ENCODE measurements at places on chromosomes 1 and 21.

DNA sequence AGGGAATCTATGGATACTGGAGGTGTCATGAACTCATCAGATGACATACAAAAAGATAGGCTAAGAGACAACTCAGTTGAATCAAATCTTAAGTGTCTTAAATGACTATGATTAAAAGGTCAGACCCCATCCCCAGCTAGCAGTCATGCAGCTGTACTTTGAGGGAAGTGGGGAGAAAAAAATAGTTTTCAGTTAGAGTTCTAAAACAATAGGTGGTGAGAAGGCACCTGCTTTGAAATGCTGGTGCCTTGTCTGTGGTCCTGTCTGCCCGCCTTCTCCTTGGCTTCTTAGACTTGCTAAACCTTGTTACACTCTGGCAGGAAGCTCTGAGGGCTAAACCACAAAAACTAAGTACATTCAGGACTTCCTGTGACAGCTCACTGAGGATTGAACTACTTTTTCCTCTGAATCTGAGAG is 15.3 kb downstream of the CD2 start:
- no peak for DNase-seq

DNA sequence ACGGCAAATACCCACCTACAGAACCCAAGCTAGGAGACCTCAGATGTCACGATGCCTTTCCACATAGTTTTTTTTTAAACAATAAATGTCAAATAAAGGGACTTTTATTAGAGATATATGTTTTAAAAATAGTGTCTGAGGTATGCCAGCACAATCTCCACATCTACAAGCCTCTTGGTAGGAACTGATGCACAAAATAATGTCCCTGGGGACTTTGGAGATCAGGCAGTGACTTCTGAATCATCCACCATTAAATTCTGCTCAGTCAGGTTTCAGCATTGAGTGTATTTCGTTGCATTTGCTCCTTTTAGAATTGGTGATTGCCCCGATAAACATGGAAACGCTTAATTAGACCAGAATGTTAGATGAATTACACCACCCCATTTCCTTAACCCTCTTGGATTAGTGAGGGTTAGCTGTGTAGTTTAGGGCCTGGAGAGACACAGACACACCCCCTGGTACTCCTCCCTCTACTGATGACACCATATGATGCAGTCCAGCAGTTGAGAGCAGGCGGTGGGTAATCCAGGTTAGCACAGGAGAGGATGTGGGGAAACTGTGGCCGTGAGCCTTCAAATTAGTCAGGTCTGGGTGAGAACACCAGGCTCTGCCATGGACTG is 33.6 kb downstream of the LGR6 start:
- DNase-seq: no peak

DNA sequence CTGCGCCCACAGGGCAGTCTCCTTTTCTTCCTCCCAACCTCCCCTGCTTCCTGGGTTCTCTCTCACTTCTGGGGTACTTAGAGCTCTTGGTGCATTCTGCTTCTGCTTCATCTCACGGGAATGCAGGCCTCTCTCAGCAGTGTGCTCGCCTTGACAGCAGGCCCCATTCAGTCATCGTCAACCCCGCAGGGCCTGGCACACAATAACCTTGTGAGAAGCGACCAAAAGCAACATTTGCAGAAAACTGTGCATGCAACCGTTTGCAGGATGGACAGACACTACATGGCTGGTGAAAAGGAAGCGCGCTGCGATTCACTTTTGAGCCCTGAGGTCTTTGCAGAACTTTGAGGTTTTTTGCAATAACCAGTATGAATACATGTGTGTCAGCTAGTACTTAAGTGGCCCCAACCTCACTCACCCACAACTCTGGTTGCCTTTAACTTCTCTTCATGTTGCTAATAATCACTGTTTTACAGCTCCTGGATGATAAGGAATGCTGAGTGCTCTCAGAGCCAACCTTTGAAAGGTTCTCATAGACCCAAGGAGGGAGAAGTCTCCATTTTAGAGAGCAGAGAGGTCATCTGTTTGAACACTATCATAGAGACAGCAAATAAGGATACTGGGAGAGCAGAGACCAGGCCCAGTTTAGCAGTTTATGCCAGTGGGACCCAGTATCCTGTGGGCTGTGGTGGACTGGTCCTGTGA is 2.5 kb upstream of the CD160 start:
- DNase-seq: no peak

GRCh38 chr1:175508320-175509110 is 234.9 kb downstream of the TNR start:
- no peak for DNase-seq

DNA sequence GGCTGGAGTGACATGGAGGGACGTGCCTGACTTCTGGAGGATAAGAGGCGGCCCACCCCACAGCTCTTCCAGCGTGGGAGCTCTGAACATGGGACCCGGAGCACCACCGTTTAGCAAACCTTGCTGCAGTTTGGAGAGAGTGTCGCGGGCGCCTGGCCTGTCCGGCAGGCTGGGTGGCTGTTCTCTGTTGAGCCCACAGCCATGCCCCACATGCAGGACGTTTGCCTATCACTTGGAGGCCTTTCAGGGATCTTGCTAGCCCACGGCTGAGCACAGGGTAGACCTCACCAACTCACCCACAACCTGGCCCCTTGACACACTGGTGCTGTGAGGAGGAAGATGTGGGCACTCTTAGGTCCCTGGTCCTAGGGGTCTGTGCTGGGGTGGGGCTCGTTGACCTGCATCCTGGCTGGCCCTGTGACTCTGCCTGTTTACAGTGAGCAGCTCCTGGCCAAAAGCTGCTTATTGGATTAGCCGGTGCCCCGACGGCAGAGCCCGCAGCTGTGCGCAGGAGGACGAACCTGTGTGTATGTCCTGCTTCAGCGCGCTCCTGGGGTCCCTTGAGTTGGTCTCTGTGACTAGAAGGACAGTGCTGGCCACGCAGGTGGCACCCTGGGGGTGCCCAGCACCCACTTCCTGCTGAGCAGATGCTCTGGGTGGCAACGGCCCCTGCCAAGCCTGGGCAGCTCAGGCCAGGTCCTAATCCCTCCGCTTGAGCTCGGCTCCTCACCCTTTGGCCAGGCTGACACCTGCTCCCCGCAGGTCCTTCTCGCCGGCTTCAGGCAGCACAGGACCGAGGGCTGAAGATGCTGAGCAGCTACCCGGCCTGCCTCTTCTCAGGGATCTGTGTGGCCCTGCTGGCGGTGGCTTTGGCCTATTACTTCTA is 72.4 kb upstream of the TRAPPC10 start:
- DNase-seq: no peak

DNA sequence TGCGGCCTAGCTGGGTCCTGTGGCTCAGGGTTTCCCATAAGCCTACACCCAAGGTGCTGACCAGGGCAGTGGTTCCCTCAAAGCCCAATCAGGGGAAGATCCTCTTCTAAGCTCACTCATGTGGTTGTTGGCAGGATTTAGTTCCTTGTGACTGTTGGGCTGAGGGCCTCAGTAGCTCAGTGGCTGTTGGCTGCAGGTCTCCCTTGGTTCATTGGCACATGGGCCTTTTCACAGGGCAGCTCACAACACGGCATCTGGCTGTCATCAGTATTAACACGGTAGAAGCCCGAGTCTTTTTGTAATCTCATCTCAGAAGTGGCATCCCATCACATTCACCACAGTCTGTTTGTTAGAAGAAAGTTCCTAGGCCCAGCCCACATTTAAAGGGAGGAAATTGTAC is 188.2 kb upstream of the HMCN1 start:
- DNase-seq: no peak

GRCh38 chr21:28455253-28455600 is 537.5 kb downstream of the LTN1 start:
- DNase-seq: no peak

DNA sequence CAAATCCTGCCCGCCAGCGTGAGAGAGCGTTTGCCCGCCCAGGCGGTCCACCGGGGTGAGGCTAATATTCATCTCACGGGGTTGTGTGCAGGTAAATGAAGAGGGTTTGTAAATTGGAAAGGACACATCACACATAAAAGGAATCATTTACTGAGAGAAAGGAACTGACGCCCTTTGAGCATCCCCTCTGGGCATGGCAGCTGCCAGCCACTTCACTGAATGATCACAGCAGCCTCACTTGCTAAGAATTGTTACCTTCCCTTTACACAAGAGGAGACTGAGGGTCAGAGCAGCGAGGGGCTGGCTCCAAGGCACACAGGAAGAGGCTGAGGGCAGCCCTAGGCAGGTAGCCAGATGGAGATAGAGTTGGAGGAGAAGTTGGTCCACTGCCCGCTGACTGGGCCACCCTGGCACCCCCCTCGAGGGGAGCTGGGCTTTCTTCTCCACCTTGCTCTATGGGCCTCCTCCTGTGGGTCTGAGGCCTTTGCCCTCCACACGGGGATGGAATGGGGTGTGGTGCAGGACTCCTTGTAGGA is 96.0 kb downstream of the FOXD2 start:
- no peak for DNase-seq

Data from stimulated activated CD4-positive, alpha-beta T cell treated with anti-CD3 and anti-CD28 coated beads, Interleukin-4, amount 100 ng/mL, for 4 hours (primary cell).